NCI-H2081 treated with DMSO at 0.1 percent for 48 hours (cell line): ENCODE measurements at places on chromosomes 1 and 21.

GRCh38 chr1:23473037-23473800 is 10.8 kb downstream of the ASAP3 start:
- no peak for DNase-seq

DNA sequence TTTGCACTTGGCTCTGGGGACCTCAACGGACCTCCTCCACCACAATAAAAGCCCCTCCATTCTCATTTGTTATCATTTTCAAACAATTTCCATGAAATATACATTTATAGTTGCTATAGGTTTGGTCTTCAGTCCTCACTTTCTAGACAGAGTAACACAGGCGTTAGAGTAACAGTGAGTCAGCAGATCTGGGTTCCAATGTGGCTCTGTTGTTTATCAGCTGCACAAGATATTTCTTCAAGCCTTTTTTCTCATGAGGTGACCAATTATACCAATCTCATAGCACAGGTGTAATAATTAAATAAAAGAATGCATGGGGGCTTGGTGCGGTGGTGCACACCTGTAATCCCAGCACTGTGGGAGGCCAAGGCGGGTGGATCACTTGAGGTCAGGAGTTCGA is 32.8 kb upstream of the PSMB2 start:
- no peak for DNase-seq

DNA sequence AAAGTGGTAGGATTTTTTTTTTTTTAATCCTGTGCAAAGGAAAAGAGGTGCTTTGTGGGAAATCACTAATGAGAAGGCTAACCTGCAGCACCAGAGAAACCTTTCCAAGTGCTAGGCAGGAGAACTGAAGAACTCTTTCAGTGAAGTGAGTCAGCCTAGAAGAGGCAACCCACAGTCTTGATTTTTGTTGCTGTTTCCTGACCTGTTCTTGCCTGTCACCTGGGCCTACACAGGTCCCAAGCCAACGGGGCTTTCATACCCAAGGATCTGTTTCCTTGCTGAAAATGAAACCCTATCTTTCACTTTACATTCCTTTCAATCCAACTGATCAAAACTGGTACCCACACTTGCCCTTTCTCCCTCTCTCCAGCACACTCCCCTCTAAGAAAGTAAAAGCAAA is 7.1 kb upstream of the IKBKE start:
- DNase-seq: no peak

DNA sequence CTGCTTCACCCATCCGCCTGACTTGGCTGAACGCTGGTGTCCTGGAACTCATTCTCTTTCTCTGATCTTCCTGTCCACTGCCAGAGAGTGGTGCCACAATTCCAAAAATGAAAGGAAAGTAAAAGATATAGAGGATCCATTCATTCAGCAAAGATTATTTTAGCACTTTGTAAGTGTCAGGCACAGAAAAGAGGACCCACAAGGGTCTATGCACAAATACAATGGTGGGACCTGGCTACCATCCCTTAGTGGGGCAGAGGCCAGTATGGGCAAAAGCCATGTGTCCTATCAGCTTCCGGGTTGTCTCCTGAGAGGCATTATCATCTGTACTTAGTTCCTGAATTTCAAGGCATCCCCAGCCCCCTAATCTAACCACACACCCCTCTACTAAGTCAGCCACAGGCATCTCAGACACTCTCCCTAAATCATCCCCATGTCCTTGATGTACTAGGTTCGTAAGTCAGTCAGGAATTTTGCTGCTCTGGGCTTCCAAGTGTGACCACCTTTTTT is 19.0 kb downstream of the SSR2 start:
- no peak for DNase-seq

GRCh38 chr1:43874716-43875115 is 58.9 kb upstream of the ARTN start:
- no peak for DNase-seq

- DNase-seq: no peak
Observed at GRCh38 chr1:21165646-21166045, 11.1 kb downstream of the EIF4G3 start.

GRCh38 chr1:150076066-150076465 is 8.5 kb downstream of the VPS45 start:
- no peak for DNase-seq

DNA sequence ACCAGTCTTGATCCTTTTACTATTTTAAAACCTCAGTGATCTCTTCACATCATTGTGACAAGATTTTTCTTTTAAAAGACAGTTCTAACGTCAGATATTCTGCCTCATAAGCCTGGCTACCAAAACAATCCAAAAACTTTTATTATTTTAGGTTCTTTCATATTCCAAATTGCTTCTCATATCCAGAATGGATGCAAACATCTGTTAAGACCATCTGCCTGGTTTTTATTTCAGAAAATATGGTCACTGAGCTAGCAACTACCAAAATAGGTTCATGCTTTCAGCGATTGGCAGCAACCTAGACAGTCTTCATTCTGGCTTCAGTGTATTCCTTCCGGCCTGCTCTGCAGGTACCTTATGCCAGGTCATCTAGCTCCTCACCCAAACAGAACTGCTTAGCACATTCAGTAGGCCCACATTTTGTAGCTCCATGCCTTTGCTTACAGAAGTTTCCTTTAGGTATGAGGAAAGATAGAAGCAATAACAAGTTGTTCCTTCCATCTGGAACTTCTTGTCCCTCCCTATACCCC is 59.0 kb upstream of the CACYBP start:
- DNase-seq: no peak

GRCh38 chr1:167795810-167796740 is 74.3 kb downstream of the MPZL1 start:
- peak; percentile 66 for DNase-seq

- no peak for DNase-seq
Observed at GRCh38 chr21:32426066-32426465, 13.6 kb downstream of the EVA1C start.

- no peak for DNase-seq
Observed at GRCh38 chr1:95004013-95004412, 68.7 kb downstream of the ALG14 start.

DNA sequence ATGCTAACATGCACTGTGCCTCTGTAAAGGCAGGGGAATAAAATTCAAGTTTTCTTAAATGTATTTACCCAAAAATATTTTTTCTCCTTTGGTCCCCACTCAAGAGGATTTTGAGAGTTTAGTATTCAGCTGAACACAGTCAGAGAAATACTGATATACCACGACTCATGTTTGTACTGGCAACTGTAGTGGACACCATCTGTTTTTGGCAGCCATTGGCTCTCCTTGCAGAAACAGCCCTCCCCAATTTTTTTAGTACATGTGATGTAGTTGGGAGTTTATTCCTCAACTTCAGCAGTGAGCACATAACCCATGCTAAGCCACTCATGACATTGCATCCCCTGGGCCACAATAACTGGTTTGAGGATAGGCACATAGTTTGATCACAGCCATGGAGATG is 154.8 kb upstream of the POU3F1 start:
- no peak for DNase-seq

DNA sequence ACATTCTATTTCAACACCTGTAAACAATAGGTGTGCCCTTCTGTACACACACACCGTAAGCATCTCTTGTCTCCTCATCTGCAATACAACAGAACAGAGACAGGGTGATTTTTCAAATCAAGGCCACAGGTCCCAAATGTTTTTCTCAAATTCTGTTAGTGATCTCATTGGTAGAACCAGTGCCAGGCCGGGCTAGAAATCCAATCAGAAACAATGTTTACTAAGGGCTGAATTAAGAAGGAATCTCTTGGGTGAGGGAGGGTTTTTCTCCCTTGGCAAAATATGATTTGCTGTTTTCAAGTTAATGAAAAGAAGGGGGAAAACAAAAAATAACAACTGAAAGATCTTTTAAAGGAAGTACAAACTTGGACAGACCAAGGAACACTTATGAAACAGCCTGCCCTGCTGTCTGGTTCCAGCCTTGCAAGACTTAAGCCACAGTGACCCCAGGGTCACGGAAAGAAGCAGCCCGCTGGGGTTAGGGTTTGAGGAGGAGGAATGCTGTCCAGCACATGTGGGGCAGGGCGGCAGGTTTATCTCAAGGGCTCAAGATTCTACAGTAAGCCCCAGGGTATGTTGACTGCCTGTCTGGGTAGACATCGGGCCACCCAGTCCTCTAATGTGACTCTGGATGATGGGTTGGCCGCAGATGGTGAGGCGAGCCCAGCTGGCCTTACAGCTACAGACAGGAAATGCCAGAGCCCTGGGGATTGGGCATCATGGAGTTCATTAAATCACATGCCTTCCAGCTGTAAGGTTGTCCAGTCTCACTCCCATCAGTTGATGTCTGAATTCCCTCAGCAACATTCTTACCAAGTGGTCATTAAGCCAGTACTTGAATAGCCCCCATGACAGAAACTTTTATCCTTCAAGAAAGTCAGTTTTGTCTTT is 73.3 kb upstream of the SLC44A3 start:
- DNase-seq: no peak

DNA sequence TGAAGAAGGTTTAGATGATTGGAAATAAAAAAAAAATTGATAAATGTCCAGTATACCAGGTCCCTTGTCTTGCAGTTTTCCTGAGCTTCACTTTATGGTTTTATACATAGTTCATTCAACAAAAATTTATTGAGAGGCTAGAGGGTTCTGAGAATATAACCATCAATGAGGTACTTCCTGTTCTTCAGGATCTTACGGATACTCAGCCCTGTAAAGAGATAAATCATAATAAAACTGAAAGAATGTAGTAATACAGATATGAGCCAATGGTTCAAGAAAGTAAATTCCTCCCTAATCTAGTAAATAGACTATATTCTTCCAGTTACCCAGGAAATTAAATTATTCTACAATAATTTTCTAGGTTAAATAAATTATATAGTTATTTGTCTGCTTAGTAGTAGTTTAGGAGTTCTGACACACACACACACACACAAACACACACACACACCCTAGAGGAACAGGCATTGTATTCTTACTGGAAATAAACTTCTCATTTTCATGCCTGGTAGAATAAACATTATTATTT is 70.4 kb upstream of the HMCN1 start:
- no peak for DNase-seq

- peak; percentile 34 for DNase-seq
Observed at GRCh38 chr1:219660666-219661463, 48.0 kb upstream of the ZC3H11B start.

DNA sequence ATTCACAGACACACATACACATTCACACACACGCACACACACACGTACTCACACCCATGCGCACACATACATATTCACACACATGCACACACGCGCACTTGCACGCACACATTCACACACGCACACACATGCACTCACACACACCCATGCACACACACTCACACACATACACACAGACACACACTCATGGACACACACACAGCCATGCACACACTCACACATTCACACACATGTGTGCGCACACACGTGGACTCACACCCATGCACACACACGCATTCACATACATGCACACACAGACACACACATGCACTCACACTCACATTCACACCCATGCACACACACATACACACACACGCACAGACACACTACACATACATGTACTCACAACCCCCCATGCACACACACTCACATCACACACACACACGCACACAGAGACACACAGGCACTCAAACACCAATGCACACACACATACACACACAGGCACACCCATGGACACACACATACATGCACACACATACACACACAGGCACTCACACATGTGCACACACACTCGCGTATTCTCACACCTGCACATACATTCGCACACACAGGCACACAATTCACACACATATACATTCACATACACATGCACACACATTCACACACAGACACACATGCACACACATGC is 589.1 kb downstream of the PTPRU start:
- no peak for DNase-seq

GRCh38 chr1:2133879-2134215 is 60.7 kb downstream of the FAAP20 start:
- no peak for DNase-seq

GRCh38 chr1:229841230-229841629 is 215.2 kb downstream of the URB2 start:
- DNase-seq: no peak

DNA sequence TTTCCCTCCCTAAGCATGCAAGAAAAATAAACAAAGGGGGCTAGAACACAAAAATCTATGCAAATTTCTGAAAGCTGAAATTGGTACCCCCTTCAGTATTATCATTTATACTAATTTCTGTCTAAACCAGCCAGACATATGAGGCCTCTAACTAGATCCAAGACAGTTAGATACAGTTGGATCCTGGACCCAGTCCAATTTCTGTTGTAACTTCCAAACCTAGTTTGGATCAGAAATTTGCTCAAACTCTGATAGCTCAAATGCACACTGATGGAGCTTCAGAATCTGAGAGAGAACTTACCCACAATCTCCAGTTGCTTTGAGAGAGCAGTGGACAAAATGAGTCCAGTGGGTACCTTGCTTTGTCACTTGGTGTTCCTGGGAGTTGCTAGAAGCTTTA is 11.9 kb downstream of the CEP350 start:
- DNase-seq: no peak

- DNase-seq: no peak
Observed at GRCh38 chr1:38858833-38859560, 575 bp downstream of the RRAGC start.

DNA sequence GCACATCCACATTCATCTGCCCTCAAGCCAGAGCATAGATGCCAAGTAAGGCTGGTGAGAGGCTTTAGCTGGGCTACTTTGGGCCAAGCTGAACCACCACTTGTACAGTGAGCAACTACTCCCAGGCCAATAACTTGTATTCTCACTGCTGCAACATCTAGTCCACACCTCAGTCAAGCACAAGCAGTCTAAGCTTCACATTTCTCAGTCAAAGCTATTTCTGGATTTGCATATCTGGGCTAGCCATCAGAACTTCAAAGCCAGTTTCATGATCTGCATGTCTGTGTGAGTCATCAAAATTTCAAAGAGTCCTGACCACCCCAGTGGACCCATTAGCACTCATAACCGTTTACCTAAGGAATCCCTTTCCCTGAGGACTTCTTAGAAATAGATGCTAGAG is 77.7 kb upstream of the DIRAS3 start:
- no peak for DNase-seq

- DNase-seq: no peak
Observed at GRCh38 chr1:235639226-235640205, 10.1 kb downstream of the GNG4 start.

DNA sequence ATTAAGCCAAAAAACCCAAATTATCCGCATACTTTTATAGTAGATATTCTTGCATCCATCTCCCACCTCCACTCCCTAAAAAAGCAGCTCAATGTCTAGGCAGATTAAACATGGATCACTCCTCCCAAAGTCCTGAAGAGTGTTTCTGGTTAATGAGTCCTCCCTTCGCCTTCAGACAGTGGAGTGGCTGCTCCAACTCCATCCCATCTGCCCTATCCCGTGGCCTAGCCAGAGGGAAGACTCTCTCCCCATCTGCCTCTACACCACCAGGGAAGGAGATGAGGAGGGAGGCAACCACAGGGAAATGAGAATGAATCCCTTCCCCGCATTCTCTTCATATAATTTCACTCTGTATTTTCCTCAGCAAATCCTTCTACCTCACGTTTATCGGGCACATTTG is 103.8 kb downstream of the SLC45A1 start:
- DNase-seq: no peak

GRCh38 chr21:30710499-30710898 is 8.1 kb downstream of the KRTAP21-3 start:
- no peak for DNase-seq

DNA sequence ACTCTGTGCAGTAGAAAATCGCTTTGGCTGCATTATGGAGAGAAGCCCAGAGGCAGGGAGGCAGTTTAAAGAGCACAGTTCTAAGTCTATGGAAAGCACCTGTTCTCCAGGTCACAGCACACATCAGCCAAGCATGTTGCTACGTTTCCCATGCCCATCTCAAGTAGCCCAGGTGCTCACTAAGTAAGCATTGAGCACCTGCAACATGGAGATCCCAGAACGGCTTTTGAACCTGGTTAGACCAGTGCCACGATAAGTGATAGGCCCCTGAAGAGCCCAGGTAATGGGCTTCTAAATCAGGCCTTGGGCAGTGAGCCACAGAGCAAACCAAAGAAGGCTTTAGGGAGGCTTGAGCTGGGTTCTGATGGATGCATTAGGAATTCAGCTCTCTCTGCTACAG is 186.2 kb downstream of the C1orf94 start:
- no peak for DNase-seq
